ENCODE measurements at places on chromosomes 4 and X.

GRCh38 chrX:48911412-48912182, at the start of gene SLC35A2:
Gene SLC35A2, minus strand, starts transcription at chrX:48911646. Its CDS starts 10 bp downstream, at chrX:48911636.
- peak; percentile 88 for DNase-seq

DNA sequence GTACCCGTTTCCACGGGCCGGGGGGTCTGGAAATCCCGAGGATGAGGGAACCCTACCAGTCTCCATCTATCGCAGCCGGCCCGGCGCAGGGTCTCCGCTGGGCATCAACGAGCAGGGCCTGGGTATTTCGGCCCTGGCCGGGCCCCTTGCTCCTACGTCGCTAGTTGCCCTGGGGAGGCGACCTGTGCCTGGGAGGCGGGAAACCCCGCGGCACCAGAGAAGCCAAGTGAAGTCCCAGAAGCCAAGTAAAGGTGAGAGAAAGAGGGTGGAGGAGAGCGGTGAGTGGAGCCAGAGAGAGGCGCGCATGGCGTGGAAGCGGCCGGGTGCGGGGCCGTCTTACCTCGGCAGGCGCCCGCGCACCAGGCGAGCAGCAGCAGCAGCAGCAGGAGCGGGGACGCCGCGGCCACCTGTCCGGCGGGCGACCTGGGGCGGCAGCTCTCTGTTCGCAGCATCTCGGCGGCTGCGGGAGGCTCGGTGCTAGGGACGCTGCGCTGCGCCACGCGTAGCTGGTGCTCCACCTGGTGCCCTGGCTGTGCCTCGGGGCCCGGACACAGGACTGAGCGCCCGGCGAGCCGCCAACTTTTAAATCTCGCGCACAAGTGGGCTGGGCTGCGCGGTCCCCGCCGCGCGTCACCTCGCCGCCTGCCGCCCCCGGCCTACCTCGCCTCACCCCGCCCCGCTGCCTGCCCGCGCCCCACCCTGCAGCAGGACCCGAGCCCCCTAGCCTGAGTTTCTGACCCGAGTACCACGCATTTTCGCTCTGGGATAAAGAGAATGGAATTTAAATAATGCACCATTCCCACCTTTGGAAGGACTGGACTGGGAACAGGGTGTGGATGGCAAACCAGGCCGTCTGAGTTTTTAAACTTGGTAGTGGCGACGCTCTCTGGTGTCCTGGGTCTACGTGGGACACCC, at the start of gene NMU:
NMU (minus strand) TSS at position 558 of the 915 bp plus-strand sequence; CDS start at position 452, 106 bp downstream.
- DNase-seq, result peak; percentile 56

DNA sequence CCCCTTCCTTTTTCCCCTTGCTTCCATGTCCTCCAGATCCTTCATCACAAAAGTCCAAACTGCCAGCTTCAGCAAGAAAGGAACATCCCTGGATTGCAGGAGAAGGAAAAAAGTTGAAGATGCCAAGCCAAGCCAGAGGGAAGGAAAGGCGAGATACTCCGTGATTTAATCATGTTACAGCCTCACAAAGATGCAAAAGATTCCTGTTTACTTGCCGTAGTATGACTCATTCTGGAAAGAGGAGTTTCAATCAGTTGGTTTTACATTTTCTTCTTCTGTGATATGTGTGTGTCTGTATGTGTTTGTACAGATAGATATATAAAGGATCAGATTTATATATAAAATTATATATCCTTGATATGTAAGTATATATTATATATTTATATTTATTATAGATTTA, 69.3 kb downstream of the BTC start:
- DNase-seq, result no peak

- DNase-seq, result no peak
Measured at GRCh38 chrX:130172127-130172845, 524 bp downstream of the RAB33A start.

- DNase-seq, result no peak
Measured at GRCh38 chr4:158500054-158500453, 21.6 kb upstream of the RXFP1 start.

GRCh38 chrX:107659768-107660167, 31.5 kb downstream of the PRPS1 start:
- DNase-seq, result no peak

DNA sequence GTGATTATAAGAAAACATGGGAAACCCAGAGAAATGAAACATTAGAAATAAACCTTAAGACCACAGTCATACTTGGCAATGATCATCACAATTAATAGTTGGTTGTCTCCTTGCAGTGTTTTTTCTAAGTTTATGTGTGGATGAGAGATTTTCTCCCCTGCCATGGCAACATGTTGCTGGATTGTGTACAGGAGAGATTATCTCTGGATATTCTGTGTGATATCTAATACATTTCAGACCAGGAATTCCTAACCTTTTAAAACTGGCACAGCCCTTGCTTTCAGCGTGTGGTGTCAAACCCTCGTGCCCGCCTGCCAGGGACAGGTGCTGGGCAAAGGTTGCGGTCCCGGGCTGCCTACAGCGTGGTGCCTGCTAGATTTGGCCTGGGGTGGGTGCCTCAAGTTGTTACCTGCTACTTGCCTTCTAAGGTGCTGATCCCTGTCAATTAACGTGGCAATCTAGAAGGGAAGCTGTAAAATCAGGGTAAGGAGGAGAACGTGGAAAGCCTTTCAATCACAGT, 100.5 kb downstream of the TMEM131L start:
- DNase-seq, result no peak

- no peak for DNase-seq
Measured at GRCh38 chr4:102789317-102789717, 28.5 kb upstream of the MANBA start.

- DNase-seq, result no peak
Measured at GRCh38 chrX:69093960-69094871, 71.0 kb downstream of the PJA1 start.

DNA sequence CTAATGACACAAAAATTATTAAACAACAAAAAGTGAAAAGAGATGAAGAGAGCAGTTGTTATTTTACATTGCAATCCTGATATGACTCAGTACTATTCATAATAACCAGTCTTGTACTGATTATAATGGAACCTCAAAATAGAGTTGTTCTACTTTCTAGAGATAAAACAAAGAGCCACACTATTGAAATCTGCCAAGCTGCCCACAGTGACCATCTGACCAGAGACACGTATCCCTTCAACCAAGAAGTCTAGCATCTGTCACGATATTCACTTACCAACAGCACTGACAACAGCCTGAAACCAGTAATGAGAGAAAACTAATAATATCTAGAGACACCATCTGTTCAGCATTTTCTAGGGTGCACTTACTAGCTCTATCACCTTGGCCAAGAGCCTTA, 466.7 kb downstream of the NKX6-1 start:
- no peak for DNase-seq

GRCh38 chrX:109966246-109966645, 36.7 kb upstream of the TMEM164 start:
- no peak for DNase-seq

GRCh38 chr4:55979562-55979961, 30.8 kb downstream of the CEP135 start:
- DNase-seq, result no peak

DNA sequence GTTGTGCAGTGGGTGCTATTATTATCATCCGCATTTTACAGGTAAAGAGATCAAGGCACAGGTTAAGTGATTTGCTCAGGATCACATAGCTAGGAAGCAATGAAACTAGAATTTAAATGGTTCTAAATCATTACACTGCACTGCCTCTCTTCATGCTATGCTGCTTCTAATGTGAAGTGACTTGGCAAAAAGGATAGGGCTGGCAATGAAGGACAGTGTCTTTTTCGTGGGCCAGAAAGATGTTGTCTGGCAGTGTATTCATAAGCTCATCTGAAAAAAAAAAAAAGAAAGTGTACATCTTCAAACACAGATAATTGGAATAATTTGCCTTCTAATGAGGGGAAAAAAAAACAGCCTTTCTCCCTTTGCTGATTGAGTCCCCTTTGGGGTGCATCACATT, 132.2 kb upstream of the FUNDC1 start:
- DNase-seq, result no peak

DNA sequence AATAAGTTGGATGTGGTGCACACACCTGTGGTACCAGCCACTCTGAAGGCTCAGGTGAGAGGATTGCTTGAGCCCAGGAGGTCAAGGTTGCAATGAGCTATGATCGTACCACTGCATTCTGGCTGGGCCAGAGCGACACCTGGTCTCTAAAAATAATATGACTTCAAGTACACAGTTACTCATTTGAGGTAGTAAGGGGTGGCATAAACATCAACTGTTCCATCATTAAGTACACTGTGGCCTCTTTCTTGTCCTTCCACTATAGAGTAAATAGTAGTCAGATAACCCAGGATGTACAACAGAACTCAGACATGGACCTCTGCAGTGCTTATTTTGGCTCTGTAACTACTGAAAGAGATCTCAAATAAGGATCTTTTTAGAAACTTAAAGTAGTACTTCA, 10.6 kb downstream of the FAM9B start:
- no peak for DNase-seq

DNA sequence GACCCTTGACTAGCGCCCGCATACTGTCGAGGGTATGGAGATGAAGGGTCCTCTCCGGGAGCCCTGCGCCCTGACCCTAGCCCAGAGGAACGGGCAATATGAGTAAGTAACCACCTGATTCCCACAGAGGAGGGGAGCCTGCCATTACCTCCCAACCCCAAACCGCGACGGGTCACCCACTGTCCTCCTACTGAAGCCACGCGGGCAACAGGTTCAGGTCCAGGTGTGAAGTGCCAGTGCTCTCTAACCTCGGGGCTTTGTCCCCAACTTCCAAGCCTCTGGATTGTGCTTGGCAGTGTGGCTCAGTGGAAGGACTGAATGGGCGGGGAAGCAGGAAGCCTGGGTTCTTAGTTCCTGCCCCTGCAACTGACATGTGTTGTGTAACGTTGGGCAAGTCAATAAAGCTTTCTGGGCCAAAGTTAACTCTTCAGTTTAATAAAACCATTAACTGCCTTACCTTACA, 694 bp downstream of the OCRL start:
- DNase-seq, result no peak

DNA sequence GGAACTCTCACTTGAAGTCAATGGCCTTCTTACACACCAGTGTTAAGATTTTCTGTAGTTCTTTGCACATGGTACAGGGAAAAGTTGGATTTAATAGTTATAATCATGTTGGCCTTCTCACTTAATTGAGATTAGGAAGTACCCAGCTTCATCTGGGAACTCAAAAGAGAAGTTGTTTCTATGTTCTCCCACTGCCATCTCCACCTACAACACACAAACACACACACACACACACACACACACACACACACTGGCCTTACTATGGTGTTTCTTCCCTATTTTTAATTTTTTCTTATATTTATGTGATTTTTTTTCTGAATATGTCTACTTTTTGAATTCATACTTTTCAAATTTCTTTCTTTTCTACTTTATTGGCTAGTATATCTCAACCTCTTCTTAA, 10.0 kb upstream of the CHIC2 start:
- no peak for DNase-seq

- DNase-seq, result no peak
Measured at GRCh38 chr4:155591738-155592143, 74.9 kb upstream of the GUCY1A1 start.

GRCh38 chrX:53281321-53281822, at the start of gene IQSEC2:
Gene IQSEC2, minus strand, starts transcription at chrX:53281584.
- peak; percentile 87 for DNase-seq

- no peak for DNase-seq
Measured at GRCh38 chr4:140644470-140645185, 75.9 kb upstream of the UCP1 start.

GRCh38 chr4:99587803-99588202, 13.2 kb downstream of the MTTP start:
- no peak for DNase-seq

DNA sequence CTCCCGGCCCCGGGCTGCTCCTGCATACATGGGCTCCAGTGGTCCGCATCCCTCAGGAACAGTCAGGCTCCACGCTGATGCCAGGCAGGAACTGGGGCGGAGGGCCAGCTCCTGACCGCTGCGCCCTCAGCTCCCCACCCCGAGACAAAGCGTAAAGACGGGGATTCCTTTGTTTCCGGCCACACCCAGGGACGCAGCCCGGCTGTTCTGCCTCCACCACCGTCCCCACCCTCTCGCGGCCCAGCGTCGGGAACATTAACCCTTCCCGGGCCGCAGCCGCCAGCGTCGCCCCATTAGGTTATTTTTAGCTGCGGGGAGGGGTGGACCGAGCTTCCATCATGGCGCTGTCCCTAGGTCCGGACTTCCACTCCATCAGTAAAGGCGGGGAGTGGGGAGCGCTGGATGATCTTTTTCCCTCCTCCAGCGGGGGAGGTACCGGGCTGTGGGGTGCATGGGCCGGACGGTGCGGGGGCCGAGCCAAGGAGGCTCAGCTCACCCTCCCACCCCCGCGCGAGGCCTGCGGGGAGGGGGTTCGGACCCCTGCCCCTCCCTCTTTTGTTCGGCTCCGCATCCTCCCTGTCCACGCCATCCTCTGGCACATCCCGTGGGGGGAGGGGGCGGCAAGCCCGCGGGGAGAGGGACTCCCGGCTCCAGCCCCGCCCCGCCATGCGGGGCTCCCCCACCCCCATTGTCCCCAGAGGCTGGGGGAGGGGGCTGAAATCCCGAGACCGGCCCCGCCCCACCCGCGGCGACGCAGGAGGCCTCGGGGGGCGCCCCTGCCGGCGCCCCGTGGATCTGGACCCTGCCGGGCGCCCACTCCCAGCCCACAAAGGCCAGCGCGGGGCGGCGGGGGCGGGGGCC, 5.3 kb downstream of the CRMP1 start:
- no peak for DNase-seq

GRCh38 chr4:133929531-133930239, 271.9 kb downstream of the PABPC4L start:
- DNase-seq, result no peak

DNA sequence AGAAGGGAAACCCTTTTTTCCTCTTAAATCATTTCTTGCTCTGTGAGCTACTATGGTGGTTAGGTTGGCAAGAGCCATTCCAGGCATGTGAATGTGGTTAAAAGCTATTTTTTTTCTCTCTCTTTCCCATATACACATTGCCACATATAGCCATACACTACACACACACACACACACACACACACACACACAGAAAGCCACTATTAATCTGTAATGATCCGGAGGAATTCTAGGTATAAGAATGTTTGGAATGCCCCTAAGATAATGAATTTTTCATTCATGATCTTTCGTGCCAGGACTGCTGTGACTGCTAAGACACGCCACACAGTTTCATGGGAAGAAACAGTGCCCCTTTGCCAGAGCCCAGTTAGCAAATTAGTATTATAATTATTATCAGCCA, 21.8 kb upstream of the TLL1 start:
- DNase-seq, result no peak

DNA sequence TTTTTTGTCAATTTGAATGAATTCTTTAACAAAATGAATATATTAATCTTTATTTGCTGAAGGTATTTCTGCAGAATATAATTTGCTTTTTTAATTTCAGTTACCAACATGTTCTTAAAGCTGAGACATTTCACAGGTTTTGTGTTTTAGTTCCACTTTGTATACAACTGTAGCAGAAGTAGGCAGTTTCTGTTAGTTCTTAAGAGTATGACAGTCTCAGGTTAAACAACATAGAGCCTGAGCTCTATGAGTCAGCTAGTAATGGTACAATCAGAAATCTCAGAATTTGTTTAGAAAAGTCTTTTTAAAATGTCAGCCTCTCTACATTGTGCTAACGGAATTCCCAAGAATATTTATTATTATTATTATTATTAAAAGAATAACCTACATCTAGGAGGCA, 50.4 kb downstream of the GSTCD start:
- no peak for DNase-seq

GRCh38 chrX:64350521-64350920, 44.7 kb downstream of the MTMR8 start:
- DNase-seq, result no peak

GRCh38 chr4:36446275-36446674, 164.9 kb downstream of the DTHD1 start:
- no peak for DNase-seq
